ENCODE measurements at places on chromosomes 16 and 17. TPM values are rescaled to one million over a fixed set of nuclear protein-coding genes. Genes with fewer than 3 reads are reported as not detected.

Gene MMP25
- total RNA-seq = not detected

DNA sequence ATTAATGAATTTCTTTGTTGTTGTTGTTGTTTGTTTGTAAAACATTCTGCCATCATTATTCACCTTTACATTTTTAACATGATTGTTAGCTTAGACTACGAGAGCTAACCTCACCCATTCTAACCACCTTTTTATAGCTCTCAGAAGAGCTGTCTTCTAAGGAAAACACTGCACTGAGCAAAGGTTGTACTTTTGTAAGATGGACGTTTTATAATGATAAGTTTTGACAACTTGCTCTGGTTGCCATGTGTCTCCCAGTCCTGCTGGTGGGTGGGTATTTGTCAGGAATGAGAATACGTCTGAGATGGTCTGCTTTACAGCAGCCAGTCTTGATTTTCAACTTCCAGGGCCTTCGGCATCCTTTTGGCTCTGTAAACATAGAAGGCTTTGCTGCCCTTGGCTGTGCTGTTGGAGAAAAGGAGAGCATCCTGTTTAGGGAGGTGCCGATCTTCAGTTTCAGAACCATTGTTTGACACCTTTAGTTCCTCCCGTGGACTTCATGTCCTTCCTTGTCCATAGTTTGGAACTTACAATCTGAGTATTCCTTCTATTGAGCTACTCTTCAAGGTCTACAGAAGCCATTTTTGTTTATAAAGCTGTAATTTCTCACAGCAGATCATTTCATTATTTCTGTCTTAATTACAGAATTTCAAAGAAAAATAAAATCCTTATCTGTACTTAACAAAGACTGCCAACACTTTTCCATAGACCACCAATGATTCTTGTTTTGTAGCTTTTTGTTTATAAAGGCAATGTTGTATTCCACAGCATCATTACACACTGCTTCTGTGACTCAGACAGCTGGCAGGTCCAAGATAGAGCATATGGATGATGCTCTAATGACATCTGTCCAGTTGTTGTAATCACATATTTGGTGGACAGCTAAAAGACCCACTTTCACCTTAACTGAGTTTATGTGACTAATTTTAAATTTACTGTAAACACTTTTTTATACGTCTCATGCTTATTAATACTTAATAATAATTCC is 270.1 kb upstream of the TBX2 start:
- DNase-seq = no peak

Gene PIRT
- total RNA-seq = not detected

Gene ADGRG3
- not detected for total RNA-seq

- no peak for DNase-seq
Observed at GRCh38 chr16:3008690-3009037, 4.1 kb upstream of the CLDN9 start.

Gene GJC1
- not detected for total RNA-seq

DNA sequence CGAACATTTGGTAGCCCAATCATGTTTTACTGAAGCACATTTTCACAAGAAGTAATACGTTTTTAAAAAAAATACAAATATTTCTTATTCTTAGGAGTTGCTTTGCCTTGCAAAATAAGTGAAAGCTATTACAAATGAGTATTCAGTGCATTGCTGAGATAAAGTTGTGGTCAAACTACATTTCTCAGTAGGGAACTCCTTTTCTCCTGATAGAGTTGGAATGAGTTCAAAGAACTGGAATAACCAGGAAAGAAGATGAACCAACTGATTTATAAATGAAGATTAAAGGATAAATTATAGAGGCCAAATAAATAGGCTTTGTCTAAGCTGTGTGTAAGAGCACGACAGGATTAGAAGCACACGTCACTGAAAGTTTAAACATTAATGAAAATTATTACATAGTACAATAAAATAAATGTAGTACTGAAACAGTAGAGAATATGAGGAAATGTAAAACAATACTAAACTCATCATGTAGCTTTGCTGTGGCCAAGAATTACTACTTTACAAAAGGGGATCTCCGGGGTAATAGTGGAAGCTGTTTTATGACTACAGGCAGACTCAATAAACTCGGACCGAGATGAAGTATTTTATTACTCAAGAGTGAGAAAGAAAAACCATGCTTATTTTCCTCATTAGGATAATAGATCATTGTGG is 73.6 kb downstream of the KCNJ2 start:
- peak; percentile 26 for DNase-seq

Gene PRSS22
- 97.1 TPM for total RNA-seq

- DNase-seq = no peak
Observed at GRCh38 chr17:40191237-40192208, 14.3 kb downstream of the RAPGEFL1 start.

- DNase-seq = no peak
Observed at GRCh38 chr16:17940584-17941364, 395.8 kb downstream of the NPIPA8 start.
